Progenitor cell of endocrine pancreas (in vitro differentiated cells): ENCODE measurements at places on chromosomes 6 and 20. TPM values are rescaled to one million over a fixed set of nuclear protein-coding genes. Genes with fewer than 3 reads are reported as not detected.

The FAM209B gene
- not detected in 2 replicates for total RNA-seq

The CGA gene
- total RNA-seq = 5.5 and 7.1 TPM in 2 replicates

GRCh38 chr20:44866703-44867335 is 18.7 kb upstream of the YWHAB start:
- no peak for DNase-seq

- no peak for DNase-seq
Observed at GRCh38 chr6:137697267-137697938, 169.7 kb upstream of the TNFAIP3 start.

- no peak for DNase-seq
Observed at GRCh38 chr6:125818772-125819260, 28.1 kb downstream of the NCOA7 start.

The GSTA2 gene
- total RNA-seq = 4.6 and 10.7 TPM in 2 replicates

GRCh38 chr20:51889466-51889865 is 87.1 kb upstream of the SALL4 start:
- no peak for DNase-seq

DNA sequence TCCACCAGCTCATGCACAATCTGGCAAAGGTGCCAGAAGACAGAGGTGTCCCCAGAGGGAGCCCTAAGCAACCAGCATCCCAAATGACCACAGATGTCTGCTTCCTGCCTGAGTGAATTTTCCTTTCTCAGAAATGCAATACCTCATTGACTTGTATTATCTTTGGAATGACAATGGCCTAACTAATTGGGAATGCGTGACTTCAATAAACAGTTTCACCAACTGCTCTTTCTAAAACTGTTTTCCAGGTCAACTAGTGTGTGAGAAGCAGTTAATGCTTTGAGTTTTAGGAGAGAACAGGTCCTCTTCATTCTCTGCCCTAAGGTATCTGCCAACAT is 108.9 kb upstream of the SNX9 start:
- no peak for DNase-seq

DNA sequence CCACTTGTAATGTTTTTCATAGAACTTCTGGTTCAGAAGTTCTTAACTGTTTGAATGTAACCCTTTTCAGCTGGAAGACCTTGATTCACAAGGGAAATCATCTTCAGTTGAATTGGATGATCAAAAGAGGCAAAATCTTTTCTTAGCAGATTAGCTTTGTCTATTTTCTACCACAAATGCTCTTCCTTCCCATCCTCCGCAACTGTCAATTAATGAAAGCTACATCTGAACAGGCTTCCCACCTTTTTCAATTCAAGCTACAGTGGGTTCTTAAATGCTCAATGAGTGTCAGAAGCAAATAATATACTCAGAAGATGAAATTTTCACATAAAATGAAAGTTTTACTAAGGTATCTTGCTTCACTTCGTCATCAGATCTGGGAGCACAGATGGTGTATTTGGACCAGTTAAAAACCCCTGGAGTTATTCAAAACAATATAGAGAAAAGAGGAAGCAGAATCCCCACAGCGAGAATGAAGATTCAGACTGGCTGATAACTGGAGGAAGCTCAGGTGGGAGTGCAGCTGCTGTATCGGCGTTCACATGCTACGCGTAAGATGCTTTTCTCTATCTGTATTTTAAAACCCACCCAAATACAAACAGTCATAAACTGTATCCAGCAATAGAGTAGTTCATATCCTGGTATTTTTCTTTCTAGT is 19.4 kb downstream of the QRSL1 start:
- DNase-seq = no peak

DNA sequence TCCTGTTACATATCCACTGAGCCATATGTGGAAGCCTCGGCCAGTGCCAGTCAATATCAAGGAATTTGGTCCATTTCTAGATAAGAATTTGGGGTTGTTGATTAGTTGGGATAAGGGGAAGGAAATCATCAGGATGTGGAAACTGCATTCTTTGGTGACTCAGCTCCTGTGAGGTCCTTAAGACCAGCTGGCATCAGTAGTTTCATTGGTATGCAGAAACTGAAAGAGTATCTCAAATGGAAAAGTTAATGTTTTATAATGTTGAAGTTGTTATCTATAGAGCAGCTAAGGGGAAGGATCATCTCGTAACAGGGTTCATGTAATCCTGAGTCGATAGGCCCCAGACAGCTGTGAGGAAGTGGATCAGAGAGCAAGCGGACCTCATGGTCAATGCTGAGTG is 87.9 kb upstream of the PRND start:
- no peak for DNase-seq

The HSF2 gene
- 23.6 and 25.6 TPM in 2 replicates for total RNA-seq

- no peak for DNase-seq
Observed at GRCh38 chr6:37784585-37784967, 35.0 kb upstream of the ZFAND3 start.

GRCh38 chr6:77650098-77650663 is 2.7 kb upstream of the MEI4 start:
- DNase-seq = peak; percentile 34

The KCNK15 gene
- 0.22 and 0.27 TPM in 2 replicates for total RNA-seq

The DACT2 gene
- total RNA-seq = 30.5 and 33.2 TPM in 2 replicates

- no peak for DNase-seq
Observed at GRCh38 chr20:22491194-22491505, 93.2 kb downstream of the FOXA2 start.
